AG20443 (cell line): ENCODE measurements at places on chromosomes 5 and 9.

DNA sequence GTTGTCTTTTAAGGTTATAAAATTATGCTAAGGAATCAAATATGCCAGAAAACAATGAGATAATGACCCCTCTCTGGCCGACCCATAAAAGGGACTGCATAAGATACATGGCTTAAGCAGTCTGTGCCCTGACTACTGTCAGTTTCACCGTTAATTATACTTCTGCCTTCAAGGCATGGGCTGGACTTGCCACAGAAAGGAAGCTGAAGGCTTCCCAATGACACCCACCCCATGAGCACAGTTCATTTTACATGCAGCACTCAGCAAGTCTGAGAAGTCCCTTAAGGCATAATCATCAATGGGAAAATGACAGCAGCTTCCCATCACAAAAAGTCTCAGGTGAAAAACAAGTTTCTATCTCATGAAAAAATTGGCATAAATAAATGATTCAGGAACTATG is 175.6 kb downstream of the GLIS3 start:
- no peak for DNase-seq

- no peak for DNase-seq
Measured at GRCh38 chr5:112878760-112879159, 17.7 kb downstream of the SRP19 start.

GRCh38 chr9:69204849-69205248 is 30.8 kb downstream of the TJP2 start:
- DNase-seq: peak; percentile 85

- DNase-seq: no peak
Measured at GRCh38 chr9:123816817-123817472, 113.0 kb downstream of the DENND1A start.

- no peak for DNase-seq
Measured at GRCh38 chr5:16326137-16326536, 139.5 kb downstream of the ZNF622 start.

- peak; percentile 77 for DNase-seq
Measured at GRCh38 chr9:137694962-137695875, 76.4 kb downstream of the EHMT1 start.

DNA sequence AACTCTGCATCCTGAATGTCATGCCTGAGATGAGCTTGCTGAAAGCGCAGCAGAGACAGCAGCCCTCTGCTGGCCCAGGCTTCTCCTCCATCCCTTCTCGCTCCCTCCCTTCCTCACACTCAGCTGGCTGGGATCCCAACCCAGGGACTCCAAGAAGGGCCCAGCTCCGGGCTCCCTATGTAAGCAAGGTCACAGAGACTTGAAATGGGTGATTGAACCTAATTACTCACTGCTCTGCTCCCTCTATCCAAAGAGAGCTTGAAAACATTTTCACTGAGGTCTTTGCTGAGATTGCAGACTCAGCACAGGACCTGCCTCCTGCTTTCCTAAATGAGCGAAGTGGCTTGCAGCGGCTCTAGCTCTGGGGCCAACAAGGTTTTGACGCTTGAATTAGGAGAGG is 42.8 kb downstream of the RAPGEF1 start:
- DNase-seq: no peak

DNA sequence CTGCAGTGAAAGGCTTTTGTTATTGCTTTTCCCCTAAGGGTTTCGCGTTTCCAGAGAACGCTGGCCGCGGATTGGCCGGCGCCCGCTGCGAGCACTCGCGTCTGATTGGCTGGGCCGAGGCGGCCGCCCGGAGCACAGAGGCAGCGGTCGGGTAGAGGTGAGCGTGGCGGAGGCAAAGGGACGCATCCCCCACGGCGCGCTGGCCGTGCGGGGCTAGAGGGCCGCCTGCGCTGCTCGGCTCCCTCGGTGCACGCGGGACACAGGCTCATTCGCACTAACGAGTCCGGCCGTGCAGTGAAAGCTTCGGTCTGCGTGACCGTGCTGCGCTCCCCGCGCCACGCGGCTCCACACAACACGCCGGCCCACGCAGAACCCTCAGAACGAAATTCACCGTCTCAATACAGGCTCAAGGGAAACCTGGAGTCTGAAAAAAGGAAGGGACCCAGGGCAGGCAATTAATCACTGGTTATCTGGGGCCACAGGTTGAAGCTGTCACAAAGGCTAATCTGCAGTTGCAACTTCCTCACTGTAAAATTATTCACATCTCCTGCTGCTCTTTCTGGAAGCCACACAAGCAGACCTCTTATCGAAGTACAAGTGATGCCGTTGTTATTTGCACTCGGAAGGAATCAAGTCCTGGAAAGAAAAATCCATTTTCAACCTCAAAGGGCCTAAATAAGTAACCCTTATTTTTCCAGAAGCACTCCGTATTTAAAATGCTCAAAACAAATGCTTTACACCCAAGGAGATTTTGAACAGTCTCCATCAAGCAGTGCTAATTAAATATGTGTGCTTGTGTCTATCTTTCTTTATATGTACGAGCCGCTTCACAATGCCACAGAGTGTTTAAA is 94.6 kb downstream of the ZNF608 start:
- DNase-seq: peak; percentile 89

- peak; percentile 65 for DNase-seq
Measured at GRCh38 chr5:143001764-143002351, 231.7 kb downstream of the ARHGAP26 start.

GRCh38 chr5:143826951-143827444 is 15.0 kb downstream of the HMHB1 start:
- no peak for DNase-seq

GRCh38 chr5:66722686-66723085 is 126.5 kb downstream of the MAST4 start:
- no peak for DNase-seq

GRCh38 chr9:33813712-33814641 is 3.0 kb upstream of the UBE2R2 start:
- peak; percentile 65 for DNase-seq

- peak; percentile 96 for DNase-seq
Measured at GRCh38 chr9:91164724-91165520, 196.8 kb downstream of the AUH start.

DNA sequence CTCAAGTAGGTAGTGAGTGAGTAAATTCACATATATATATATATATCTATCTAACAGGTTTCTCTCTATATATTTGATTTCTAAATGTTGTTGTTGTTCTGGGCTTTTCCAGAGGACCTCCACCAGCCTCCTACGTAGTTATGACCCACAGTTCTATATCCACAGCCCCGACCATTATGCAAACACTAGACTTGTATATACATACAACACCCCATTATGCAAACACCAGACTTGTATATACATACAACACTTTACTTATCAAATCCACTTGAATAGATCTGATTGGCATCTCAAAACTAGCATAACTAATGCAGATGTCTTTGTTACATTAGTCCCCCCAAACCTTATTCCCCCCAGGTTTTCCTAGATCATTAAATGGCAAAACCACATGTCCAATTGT is 108.7 kb downstream of the JAKMIP2 start:
- DNase-seq: no peak

DNA sequence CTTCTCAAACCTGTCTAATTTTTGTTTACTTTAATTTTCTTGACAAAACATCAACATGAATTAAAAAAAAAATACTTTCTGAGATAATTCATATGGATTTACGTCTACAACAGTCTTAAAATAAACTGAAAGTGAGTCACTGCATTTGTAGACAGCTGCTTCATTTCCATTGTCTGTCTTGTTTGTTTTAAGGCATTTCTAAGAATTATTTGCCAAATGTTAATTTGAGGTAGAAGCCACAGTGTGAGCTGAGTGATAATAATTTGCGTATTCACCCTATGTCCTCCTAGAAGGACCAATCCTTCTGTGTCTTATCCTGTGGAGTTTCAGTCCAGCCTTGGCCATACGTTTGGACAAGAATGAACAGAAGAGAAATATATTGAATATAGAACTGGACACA is 174.5 kb downstream of the CFAP90 start:
- no peak for DNase-seq

GRCh38 chr5:168734119-168734518 is 155.0 kb upstream of the PANK3 start:
- no peak for DNase-seq

DNA sequence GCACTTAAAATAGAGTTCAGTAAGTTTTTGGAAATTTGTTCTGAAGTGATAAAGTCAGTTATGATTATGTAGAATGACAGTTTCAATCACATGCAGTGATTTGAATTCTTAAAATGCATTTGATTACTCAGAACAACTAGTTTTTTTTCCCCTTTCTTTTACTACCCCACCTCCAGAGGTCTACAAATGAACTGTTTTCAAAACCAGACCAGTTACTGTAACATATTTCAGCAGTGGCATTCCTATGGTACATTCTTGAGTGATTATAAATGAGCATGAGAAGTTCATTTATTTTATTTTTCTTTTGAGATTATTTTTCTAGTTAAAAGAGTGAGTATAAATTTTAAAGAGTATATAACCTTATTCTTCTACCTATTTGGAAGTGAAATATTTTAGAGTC is 71.6 kb downstream of the NNT start:
- peak; percentile 32 for DNase-seq

DNA sequence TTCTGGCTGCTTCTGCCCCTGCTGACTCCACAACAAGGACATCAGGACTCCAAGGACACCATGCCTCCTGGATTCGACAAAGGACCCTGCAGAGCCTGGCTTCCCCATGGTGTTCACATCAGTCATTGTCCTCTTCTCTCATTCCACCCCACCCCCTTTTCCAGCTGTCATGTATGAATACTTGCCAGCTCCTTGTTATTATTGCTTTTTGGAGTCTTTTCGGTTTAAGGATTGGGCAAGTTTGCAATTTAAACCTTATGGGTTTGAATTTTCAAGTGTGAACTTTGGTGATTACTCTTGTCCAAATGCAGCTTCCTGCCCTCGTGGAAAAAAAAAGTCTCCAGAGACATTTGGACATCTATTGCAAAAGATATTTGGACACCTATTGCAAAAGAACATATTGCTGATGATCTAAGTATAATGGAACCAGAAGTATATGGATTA is 14.2 kb upstream of the LVRN start:
- DNase-seq: peak; percentile 36

- DNase-seq: no peak
Measured at GRCh38 chr5:180041301-180042274, 30.0 kb downstream of the RNF130 start.

GRCh38 chr9:13279284-13280141 is at the start of gene MPDZ:
MPDZ (minus strand) TSS chr9:13279692; CDS start chr9:13250315, 29,377 bp downstream.
- peak; percentile 94 for DNase-seq

DNA sequence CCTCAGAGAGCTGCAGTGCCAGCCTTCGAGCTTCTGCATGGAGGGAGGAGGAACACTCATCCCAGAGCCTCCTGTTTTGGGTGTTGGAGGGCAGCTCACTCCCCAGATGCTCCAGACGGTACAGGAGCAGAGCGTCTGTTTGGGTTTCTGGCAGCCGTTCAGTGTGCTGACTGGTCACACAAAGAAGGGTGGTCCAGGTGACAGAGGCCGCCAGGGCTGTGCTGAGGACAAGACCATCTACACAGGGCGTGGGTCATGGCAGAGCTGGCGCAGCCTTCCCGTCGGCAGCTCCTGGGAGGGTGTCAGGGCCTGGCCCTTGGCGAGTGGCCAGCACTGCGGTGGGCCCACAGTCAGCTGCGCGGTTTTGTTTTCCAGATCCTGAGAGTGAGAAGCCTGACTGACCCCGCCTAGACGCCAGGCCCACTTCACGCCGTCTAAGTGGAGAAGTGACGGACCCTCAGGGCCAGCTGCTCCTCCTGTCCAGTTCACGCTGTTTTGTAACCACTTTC is 131.4 kb upstream of the FAM120A start:
- peak; percentile 13 for DNase-seq
